ENCODE measurements at places on chromosomes 2 and 18. TPM values are rescaled to one million over a fixed set of nuclear protein-coding genes. Genes with fewer than 3 reads are reported as not detected.

CCDC121 gene
- total RNA-seq, result 0.36 TPM

DNA sequence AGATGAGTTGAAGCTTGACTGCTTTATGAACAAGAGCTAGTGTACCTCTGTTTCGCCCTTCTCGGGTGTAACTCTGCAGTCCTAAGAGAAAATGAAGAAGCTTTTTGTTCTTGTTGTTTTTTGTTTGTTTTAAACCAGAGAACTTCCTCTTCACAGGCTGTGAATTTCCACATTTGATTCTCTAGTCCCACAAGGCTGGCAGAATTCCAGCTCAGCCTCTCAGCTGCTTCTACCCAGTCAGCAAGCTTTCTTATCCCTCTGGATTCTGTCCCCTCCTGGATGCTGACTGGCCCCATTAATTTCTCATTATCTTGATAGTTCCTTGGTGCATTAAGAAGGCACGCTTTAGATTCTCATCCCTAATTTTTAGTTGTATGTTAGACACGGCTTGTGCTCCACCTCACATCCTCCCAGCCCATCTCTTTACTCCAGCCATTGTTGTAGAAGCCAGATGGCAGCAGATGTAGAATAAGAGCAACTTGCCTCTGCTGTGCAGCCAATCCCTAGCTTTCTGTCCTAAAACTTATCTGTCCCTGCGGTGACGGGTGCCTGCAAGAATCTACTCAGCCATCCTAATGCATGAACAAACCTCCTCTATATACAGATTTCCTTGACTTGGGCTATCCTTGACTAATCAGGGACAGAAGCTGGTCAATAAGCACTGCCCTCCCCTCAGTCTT lies 12.3 kb upstream of the RESP18 start:
- no peaks in the 10 kb centered on the region for H3K36me3 ChIP-seq
- peaks cover 43% of the 10 kb centered on the region for H3K27me3 ChIP-seq
- H3K27ac ChIP-seq, result no peak overlapping the region
- H3K4me3 ChIP-seq, result no peak overlapping the region

- H3K27ac ChIP-seq, result no peak overlapping the region
- DNase-seq, result no peak
- no peaks in the 10 kb centered on the region for H3K36me3 ChIP-seq
- peaks cover 34% of the 10 kb centered on the region for H3K27me3 ChIP-seq
Observed at GRCh38 chr18:10459587-10459986, 5.2 kb downstream of the APCDD1 start.

DNA sequence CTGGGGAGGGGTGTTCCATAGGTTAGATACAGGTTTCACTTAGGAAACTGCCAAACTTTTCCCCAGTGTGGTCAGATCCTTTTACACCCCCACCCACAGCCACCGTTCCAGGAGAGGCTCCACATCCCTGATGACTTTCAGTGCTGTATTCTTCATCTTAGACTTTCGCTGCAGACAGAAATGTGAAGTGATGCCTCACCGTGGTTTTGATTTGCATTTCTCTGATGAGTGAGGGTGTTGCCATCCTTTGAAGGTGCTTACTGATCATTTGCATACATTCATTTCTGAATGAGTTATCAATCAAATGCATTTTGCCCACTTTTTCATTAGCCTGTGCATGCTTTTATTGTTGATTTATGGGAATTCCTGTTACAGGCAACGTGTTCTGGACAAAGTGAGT lies 14.9 kb downstream of the COPS9 start:
- no peak for DNase-seq
- H3K27ac ChIP-seq, result no peak overlapping the region
- H3K27me3 ChIP-seq, result peaks cover 3% of the 10 kb centered on the region

DNA sequence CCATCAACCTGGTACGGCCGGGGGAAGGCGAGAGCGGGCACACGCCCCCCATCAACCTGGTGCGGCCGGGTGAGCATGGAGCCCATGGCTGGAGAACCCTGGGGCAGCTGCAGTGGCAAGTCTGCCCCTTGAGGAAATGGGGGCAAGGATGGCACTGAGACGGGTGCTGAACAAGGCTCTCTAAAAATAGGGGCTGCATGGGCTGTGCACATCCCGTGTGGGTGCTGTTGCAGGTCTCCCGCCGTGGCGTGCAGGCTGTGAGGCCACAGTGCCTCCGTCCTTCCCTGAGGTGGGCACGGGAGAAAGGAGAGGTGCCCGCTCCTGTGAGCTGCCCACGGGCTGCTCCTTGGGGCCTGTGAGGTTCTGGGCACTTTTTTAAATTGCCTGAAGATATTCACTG lies 99.2 kb downstream of the NFATC1 start:
- H3K27me3 ChIP-seq, result no peaks in the 10 kb centered on the region
- H3K4me3 ChIP-seq, result no peak overlapping the region
- no peak overlapping the region for H3K27ac ChIP-seq
- DNase-seq, result no peak
- H3K4me1 ChIP-seq, result peaks cover 11% of the 10 kb centered on the region

AQP12A gene
- total RNA-seq, result not detected

PRLH gene
- total RNA-seq, result not detected

DNA sequence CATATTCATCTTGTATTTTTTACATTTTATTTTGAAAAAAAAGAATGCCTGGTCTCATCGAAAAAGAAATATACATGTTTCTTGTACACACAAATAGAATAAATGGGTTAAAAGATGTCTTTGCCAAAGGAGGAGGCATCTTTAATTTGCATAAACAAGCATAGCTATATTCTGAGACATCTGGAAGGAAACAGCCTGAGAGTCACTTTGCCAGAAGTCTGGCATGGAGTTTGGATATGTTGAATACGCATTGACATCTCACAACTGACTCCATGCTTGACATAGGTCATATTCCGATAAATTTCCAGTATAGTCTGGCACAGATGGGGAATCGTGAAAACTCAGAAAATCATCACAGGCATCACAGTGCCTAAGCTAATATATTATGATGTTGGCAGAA lies 1317.5 kb upstream of the CELF4 start:
- H3K4me3 ChIP-seq, result no peak overlapping the region
- H3K27me3 ChIP-seq, result no peaks in the 10 kb centered on the region
- no peak for DNase-seq
- no peak overlapping the region for H3K27ac ChIP-seq
- H3K4me1 ChIP-seq, result no peaks in the 10 kb centered on the region
- no peaks in the 10 kb centered on the region for H3K36me3 ChIP-seq

RNF25 gene
- 22.3 TPM for total RNA-seq

KRCC1 gene
- total RNA-seq, result 17.3 TPM

NOL4 gene
- not detected for total RNA-seq

DNA sequence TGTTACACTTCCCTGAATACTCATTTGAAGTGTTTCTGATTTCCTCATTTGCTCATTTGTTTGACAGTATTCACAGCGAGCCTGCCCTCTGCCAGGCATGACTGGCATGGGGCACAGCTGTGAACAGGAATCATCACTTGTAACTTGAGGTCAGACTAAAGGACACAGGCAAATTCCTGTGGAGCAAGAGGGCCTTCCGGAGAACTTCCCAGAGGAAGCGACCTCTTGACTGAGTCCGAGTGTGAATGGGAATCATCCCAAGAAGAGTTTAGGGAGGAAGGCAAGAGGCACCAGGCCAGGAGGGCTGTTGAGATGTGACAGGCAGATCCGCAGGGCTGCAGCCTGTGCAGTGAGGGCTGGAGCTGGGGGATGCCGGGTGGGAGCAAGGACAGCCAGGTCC lies 45.4 kb downstream of the LIMS1 start:
- no peak overlapping the region for H3K4me3 ChIP-seq
- no peaks in the 10 kb centered on the region for H3K36me3 ChIP-seq
- peak overlapping the region; percentile 24 for H3K27ac ChIP-seq

GRCh38 chr2:19542796-19543662 lies 184.6 kb upstream of the OSR1 start:
- no peaks in the 10 kb centered on the region for H3K36me3 ChIP-seq
- no peak for DNase-seq
- no peaks in the 10 kb centered on the region for H3K27me3 ChIP-seq
- H3K4me1 ChIP-seq, result no peaks in the 10 kb centered on the region

DNA sequence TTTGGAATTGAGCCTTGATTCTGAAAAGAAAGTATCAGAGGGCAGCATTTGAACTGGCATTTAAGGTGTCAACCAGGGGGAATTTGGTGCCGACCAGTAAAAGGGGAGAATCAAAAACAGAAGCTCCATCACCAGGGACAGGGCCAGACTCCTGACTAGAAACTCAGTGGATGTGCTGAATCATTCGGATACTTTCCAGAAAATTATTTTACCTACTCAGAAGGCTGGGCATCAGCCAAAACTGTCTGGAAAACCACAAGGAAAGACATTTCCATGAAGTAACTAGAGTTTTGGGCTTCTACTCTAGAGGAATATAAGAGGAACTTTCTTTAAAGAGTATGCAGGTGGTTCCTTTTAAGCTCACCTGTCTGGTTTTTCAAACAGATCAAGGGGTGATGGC lies 756.6 kb downstream of the RNF144A start:
- H3K4me3 ChIP-seq, result peak overlapping the region; percentile 85
- peaks cover 67% of the 10 kb centered on the region for H3K4me1 ChIP-seq
- no peak for DNase-seq
- peaks cover 26% of the 10 kb centered on the region for H3K36me3 ChIP-seq

IL36G gene
- not detected for total RNA-seq

DNA sequence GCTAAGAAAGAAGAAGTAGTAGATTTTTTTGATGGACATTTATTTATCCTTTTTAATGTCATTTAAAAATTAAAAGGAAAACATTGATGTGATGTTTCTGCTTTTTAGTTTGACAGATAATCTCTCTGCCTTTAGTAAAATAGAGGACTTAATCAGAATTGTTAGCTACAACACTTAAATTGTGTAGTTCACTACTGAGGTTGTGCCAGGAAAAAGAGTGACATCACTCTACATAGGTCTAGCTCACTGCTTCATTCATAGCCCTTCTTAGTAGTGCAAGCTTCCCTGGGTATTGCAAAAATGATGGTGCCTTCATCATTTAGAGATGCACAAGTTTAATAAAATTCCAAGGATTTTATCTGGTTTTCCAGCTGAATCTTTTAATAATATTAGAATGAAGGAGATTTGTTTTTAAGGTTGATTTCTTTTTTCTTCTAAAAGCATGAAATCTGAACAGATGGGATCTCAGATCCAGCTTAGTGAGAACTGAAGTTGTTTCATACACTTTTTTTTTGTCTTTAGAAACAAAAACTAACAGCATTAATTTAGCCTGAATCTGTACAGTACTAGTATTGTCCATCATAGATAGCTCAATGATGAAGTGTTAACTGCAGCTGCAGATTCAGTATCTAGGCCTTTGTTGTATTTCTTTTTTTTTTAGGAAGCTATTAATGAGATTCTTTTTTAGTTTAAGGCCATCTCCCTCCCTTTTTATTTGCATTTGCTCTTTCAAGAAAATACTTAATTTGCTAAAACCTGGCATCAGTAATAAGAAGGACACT lies 20.6 kb upstream of the TMEFF2 start:
- no peaks in the 10 kb centered on the region for H3K4me1 ChIP-seq
- no peak overlapping the region for H3K4me3 ChIP-seq
- H3K27ac ChIP-seq, result no peak overlapping the region
- H3K27me3 ChIP-seq, result no peaks in the 10 kb centered on the region

ORC4 gene
- total RNA-seq, result 24.5 TPM

- H3K27ac ChIP-seq, result no peak overlapping the region
- no peaks in the 10 kb centered on the region for H3K36me3 ChIP-seq
- H3K4me3 ChIP-seq, result no peak overlapping the region
- no peaks in the 10 kb centered on the region for H3K27me3 ChIP-seq
- H3K4me1 ChIP-seq, result peaks cover 4% of the 10 kb centered on the region
Observed at GRCh38 chr18:74734013-74734444, 136.4 kb downstream of the ZNF407 start.

IL36A gene
- total RNA-seq, result not detected

PKP4 gene
- 54.4 TPM for total RNA-seq

CRYGD gene
- total RNA-seq, result not detected

FAM168B gene
- 82.6 TPM for total RNA-seq

IL36RN gene
- not detected for total RNA-seq

DNA sequence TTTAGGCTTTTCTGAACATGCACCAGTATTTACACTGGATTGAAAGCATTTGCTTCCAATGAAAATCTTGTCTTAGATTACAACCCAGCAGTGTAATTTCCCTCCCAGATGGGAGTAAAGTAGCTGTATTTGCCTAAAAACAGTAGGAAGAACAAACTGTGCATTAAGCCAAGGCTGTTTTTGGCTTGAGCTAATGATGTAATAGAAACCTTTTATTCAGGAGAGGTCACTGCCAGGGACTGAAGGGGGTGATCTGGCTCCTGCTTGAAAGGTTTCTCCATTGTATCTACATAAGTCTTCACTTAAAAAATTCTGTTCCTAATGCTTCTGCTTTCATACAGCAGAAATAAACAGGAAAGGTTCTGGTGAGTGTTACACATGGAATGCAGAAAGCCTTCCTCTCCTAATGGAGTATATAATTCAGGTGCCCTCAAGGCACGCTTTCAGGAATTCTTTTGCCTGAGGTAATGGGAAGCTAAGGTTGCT lies 74.4 kb downstream of the MEIS1 start:
- no peak overlapping the region for H3K27ac ChIP-seq
- H3K4me1 ChIP-seq, result no peaks in the 10 kb centered on the region
- no peaks in the 10 kb centered on the region for H3K36me3 ChIP-seq
- DNase-seq, result no peak

All from natural killer cell treated with Interleukin-12 subunit alpha and Interleukin-12 subunit beta and Interleukin-15 and Interleukin-18, amount 100 ng/mL, for 72 hours (primary cell).